Right lung (tissue), 10 donors: ENCODE measurements at places on chromosomes 3 and 15.

DNA sequence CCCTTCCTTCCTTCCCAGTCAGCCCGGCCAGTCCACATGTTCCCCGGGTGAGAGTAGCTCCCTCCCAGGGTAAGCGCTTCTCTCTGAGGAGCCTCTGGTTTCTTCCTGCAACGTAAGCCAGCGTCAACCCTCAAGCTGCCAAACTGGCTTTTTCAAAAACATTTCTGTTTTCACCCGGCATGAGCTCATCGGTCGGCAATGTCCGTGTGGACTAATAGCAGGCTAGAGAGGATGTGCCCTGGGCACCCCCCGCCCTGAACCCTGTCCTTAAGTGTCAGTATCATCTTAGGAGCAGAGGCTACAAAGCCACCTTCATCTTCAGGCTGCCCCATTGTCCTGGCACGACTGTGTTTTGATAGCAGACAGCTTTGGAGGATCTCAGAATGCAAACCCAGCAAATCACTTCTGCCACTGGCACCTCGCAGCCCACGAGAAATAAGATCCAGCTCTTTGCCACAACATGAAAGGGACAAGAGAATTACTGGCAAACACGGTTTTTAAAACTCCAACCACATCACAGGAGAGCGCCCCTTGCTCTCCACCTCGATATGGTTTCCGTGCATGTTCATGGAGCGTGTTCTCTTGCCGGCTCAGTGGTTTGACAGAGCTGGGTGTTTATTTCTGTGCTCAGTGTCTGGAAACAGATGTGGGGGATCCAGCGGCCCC, 9.9 kb downstream of the ALDH1A3 start:
- peak; percentile 57 for DNase-seq

DNA sequence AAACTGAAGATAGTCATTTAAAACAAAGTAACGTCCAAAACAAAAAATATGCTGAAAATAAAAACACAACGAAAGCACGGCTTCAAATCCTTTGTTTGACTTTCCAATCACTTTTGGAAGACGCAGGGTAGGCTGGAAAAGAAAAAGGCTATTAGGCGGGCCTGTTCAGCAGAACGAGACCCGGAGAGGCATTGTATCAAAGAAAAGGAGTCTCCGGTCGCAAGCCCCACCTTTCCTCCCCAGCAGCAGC, 691 bp downstream of the SENP7 start:
- no peak for DNase-seq

DNA sequence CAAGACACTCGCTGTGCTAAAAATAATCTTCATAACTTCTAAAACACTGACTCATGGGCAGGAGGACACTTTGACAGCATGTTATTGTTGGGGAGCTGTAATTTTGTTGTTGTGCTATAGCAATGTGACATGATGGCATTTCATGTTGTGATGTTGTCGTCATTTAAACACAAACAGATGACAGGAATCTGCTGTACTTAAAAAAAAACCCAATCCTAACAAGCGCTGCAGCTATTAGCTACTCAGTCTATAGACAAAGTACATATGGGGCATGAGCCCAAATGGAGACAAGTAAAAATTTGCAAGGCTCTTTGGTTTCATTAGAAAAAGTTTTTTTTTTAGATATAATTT, 828 bp upstream of the ATOSA start:
- DNase-seq = no peak

DNA sequence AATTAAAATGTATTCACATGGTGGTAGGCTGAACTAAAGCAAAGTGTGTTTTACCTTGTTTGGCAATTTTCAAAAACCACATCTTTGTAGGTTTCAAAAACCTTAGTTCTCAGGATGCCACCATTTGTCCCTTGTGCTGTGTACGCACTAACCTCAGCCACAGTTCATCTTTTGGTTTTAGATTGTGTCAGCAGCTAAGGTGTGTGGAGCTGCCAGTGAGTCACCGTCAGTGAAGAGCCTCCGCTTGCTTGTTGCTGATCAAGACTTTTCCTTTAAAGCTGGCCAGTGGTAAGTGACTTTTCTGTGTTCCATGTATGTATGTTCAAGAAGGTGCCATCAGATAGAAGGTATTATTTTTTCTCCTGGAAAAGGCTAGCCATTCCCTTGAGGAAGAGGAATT, 21.1 kb downstream of the OXNAD1 start:
- DNase-seq = no peak

DNA sequence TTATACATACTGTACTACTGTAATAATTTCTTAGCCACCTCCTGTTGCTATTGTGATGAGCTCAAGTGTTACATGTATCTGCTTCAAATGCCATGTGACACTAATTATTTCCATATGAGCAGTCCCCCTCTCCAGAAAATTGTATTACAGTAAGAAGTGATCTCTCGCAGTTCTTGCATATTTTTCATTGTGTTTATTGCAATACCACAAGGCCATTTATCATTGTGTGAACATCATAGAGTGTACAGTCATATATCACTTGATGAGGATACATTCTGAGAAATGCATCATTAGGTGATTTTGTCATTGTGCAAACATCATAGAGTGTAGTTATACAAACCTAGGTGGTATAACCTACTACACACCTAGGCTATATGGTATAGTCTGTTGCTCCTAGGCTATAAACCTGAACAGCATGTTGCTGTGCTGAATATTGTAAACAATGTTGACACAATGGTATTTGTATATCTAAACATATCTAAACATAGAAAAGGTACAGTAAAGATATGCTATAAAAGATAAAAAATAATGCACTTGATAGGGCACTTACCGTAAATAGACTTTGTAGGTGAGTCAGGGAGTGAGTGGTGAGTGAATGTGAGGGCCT, 189.6 kb upstream of the MLF1 start:
- no peak for DNase-seq

- no peak for DNase-seq
Observed at GRCh38 chr3:131704098-131704497, 201.3 kb upstream of the MRPL3 start.

- DNase-seq = no peak
Observed at GRCh38 chr15:79914728-79915127, 17.9 kb upstream of the MTHFS start.

DNA sequence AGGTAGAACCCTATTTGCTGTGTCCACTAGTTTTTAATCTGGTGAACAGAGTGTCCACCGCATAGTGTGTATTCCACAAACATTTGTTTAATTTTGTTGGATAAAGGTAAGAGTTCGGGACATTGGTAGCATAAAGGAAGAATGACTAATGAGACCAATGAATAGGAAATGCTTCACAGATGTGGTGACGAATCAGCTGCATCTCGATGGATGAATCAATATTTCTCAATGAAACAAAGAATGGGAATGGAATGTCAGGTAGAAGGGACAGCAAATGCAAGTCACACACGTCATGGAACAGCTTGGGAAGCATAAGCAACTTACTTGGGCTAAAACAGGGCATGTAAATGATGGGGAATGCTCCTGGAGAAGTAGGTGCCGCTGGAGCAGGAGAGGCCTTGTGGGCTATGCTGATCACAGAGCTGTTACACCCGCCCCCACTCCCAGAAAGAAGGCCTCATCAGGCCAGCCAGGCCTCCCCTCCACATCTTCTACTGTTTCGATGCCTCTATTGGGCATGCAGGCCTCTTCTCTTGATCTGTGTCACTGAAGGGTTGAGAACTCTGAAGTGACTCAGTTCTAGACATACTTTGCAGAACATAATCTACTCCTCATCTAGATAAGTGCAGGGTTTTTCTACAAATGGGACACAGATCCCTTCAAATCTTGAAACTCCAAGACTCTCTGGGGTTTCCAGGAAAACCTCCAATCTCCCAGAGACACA, 120.0 kb upstream of the GADL1 start:
- DNase-seq = no peak

DNA sequence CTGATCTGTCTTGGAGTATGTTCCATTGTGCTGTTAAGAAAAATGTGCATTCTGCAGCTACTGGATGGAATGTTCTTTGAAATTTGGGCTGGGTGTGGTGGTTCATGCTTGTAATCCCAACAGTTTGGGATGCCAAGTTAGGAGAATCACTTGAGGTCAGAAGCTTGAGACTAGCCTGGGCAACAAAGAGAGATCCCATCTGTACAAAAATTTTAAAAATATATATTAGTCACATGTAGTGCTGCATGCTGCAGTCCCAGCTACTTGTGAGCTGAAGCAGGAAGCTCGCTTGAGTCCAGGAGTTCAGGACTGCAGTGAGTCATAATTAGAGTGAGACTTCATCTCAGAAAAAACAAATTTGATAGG, 62.8 kb upstream of the PLSCR4 start:
- no peak for DNase-seq

GRCh38 chr15:70754862-70755261, 8.5 kb downstream of the UACA start:
- DNase-seq = no peak

DNA sequence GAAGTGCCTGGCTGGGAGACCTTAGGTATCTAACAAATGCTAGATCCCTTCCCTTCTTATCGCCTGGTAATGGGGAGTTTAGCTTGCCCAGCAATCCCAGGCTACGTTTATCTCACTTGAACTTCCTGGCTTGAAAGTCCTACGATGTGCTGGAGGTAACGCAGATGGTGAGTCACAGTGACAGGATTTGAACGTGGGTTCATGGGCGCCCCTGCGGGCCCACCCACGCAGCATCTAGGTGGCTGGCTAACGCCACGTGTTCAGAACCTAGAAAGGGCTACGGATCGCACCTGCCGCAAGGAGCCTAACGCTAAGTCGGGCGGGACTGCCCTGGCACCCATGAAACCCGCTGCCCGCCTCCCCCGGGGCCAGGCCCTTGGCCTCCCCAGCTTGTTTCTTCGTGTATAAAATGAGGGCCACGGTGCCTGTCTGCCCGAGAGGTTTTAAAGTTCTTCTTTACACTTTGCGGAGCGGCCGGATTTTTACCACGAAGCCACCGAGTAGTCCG, 600 bp upstream of the USP3 start:
- DNase-seq = peak; percentile 56

GRCh38 chr15:85550283-85550682, 169.9 kb downstream of the AKAP13 start:
- no peak for DNase-seq

GRCh38 chr3:65742914-65743313, 295.8 kb downstream of the MAGI1 start:
- no peak for DNase-seq

DNA sequence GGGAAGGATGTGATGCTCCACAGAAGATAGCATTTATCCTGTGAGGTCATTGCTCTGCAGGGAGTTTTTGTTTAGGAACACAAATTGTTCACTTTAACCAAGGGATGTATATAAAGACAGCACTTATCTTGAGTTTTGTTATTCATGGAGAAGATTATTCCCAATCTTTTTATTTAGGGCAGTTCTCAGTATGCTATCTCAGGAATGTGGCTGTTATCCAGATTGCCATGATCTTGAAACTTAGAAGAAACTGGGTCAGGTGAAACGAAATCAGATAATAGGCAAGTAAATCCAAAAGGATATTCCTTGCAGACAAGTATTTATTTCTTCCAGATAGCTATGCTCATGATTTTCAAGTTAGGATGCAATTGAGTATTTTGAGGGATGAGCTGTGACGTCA, 19.3 kb upstream of the TMEM42 start:
- no peak for DNase-seq

DNA sequence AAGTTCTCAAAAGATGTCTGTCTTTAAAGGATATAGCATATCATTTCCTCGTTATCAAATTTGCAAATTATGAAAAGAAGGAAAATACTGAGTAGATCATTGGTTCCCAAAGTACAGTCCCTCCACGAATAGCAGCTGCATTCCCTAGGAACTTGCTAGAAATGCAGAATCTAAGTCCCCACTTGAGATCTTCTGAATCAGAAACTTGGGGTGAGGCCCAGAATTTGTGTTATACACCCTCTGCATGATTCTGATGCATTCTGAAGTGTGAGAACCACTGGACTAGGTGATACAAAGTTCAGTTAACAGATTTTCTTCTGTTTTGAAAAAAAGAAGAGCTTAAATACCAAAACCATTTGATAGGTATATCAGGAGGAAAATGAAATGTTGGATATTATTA, 77.1 kb downstream of the SLC25A26 start:
- DNase-seq = no peak

DNA sequence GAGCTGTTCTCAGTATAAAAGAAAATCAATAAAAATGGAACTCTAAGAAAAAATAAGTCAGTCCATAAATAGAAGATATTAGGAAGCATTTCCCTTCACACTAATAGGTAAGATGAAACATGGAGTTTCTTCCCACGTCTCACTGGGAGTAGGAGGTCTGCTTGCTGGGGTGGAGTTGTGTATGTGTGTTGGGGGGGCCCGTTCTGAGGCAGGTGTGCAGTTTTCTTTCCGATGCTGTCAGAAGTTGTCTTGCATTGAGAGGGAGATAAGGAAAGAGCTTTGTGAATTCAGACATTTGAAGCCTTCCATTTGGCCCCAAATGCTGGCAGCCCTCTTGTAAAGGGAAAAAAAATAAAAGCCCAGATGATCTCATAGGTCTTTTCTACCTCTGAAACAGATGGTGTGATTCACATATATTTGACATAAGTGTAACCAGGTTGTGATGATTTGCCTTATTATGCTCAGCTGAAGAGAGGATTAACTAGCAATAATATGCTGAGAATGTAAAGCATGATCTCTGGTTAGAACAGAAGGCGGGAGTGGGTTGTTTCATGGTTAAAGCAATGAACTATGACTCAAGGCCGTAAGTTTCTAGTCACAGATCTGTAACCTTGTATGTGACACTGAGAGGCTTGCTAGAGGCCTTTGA, 8.8 kb downstream of the RASGRP1 start:
- no peak for DNase-seq

DNA sequence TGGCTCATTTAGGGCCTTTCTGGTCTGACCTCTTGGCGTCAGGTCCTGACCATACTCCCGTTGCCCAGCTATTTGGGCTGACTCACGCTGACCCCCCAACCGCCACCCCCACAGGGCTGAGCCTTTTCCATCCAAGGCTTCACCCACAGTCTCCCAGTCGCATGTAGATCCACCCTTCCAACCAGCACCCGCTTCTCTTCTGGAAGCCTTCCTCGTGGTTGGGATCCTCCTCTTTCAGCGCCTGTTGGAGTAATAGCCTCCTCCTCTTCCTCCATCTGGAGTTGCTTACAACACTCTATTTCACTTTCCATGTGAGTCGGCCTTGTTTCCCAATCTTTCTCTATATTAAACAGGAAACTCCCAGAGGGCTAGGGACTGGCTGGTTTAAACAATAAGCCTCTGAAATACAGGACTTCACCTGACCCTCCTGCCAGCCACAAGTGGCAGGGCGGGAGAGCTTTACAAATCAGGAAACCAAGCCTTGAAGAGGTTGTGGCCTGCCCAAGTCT, 2.1 kb upstream of the ALAS1 start:
- no peak for DNase-seq

GRCh38 chr15:38691965-38692788, 127.6 kb upstream of the RASGRP1 start:
- DNase-seq = no peak

- no peak for DNase-seq
Observed at GRCh38 chr3:33798113-33798417, 365 bp upstream of the PDCD6IP start.

GRCh38 chr15:97966924-97967620, 6.6 kb downstream of the ARRDC4 start:
- no peak for DNase-seq

- DNase-seq = no peak
Observed at GRCh38 chr3:168053115-168053514, 42.6 kb downstream of the GOLIM4 start.

DNA sequence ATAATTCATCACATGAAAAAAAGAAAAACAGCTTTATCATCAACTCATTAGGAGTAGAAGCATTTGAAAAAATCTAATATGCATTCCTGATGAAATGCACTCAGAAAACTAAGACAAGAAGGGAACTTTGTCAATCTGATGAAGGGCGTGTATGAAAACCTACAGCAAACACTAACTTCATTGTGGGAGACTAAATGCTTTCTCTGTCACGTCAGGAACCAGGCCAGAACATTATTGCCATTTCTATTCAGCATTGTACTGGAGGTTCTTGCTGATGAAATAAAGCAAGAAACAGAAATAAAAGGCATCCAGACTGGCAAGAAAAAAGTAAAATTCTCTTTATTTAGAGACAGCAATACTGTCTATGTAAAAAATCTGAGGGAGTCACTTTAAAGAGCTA, 235.2 kb downstream of the GABRB3 start:
- DNase-seq = no peak
